ENCODE measurements at places on chromosomes 7 and 10.

GRCh38 chr7:150322833-150323681 lies at the start of the genes ACTR3C and LRRC61:
ACTR3C (minus strand) TSS chr7:150323545; CDS start chr7:150295296, 28,249 bp downstream.
LRRC61 (plus strand) TSS chr7:150323355; CDS start chr7:150336862, 13,507 bp downstream.
- peak within 1 kb of the TSS; percentile 89 for H3K4me3 ChIP-seq
- peaks cover 10% of the 10 kb centered on the region for H3K36me3 ChIP-seq
- no peak for DNase-seq
- H3K27me3 ChIP-seq: peaks cover 15% of the 10 kb centered on the region

- peaks cover 64% of the 10 kb centered on the region for H3K4me1 ChIP-seq
- peaks cover 49% of the 10 kb centered on the region for H3K27me3 ChIP-seq
- H3K27ac ChIP-seq: peak overlapping the region; percentile 74
- peak overlapping the region; percentile 67 for H3K4me3 ChIP-seq
- no peak for DNase-seq
These were observed 5.5 kb downstream of the MCM7 start for GRCh38 chr7:100095704-100096103.

- no peaks in the 10 kb centered on the region for H3K27me3 ChIP-seq
- no peak overlapping the region for H3K4me3 ChIP-seq
- no peak overlapping the region for H3K27ac ChIP-seq
- no peak for DNase-seq
- H3K4me1 ChIP-seq: no peaks in the 10 kb centered on the region
- H3K36me3 ChIP-seq: no peaks in the 10 kb centered on the region
These were observed 78.9 kb downstream of the CHRM2 start for GRCh38 chr7:136947347-136947746.

DNA sequence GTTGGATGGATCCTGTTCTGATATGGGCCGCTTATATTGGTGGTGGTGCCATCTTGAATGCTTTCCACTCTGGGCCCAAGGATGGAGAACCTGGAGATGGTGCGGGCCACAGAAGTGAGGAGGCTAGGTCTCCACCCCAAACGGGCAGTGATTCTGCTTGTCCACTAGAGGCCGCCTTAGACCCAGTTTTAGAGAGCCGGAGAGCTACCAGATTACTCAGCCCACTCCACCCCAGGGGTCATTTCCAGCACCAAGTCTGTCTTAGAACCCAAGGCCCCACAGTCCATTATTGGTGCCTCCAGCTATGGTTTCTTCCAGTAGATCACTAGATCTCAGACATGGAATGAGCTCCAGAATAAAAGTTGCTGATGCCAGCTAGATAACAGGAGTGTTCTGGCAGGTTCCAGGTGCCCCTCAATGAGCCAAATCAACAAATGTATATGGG lies 11.8 kb upstream of the CAMK2G start:
- H3K27ac ChIP-seq: no peak overlapping the region
- H3K4me1 ChIP-seq: peaks cover 15% of the 10 kb centered on the region
- no peak overlapping the region for H3K4me3 ChIP-seq
- peak; percentile 80 for DNase-seq
- H3K36me3 ChIP-seq: no peaks in the 10 kb centered on the region
- H3K27me3 ChIP-seq: peaks cover 2% of the 10 kb centered on the region

- peaks cover 9% of the 10 kb centered on the region for H3K27me3 ChIP-seq
- H3K36me3 ChIP-seq: no peaks in the 10 kb centered on the region
- H3K4me3 ChIP-seq: no peak within 1 kb of the TSS
- peaks cover 10% of the 10 kb centered on the region for H3K4me1 ChIP-seq
- no peak for DNase-seq
- no peak within 1 kb of the TSS for H3K27ac ChIP-seq
These were observed at the start of gene AOC1 for GRCh38 chr7:150852371-150852905. AOC1 (plus strand) TSS chr7:150852517; CDS start chr7:150856471, 3,954 bp downstream.

DNA sequence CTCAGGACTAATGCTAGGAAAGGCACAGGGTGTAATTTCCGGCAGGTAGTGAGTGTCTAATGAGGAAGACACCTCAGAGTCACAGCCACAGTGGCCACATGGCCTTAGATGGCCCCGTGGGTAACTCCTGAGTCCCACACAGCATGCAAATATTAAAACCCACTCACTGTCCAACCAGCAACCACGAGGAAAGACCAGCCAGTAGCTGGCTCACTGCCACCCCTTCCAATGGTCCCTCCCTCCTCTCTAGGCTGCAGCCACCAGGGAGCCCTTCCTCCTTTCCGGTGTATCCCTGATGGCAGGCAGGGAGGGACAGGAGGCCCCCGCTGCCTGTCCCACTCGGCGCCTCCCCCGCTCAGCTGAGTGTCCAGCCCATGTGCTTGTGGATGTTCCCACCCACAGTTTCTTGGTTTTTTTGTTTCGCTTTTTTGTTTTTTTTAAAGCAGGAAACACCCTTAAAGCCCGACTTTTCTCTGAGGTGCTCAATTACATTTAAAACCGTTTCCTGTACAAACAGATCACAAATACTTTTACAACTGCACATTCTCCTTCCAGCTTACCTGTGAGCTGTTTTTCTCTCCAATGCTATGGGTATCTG lies 9.2 kb downstream of the BNIP3 start:
- no peak for DNase-seq
- no peak overlapping the region for H3K27ac ChIP-seq
- H3K27me3 ChIP-seq: peaks cover 2% of the 10 kb centered on the region
- H3K4me3 ChIP-seq: no peak overlapping the region
- H3K4me1 ChIP-seq: peaks cover 8% of the 10 kb centered on the region

DNA sequence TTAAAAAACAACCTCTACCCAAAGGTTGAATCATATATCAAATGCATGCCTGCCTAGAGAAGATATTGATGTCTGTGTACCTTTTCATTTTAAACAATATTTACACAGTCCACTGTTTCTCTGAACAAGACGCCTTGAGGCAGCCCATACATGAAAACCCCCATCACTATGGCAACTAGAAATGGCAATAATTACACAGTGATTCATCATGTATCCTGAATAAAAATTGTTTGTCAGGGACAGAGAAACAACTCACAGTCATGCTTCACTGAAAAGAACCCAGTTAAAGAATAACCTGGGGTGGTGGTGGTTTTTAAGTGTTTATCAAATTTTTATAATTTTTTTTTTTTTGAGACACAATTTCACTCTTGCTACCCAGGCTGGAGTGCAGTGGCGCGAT lies 19.7 kb downstream of the DNAJC12 start:
- no peak overlapping the region for H3K4me3 ChIP-seq
- H3K27ac ChIP-seq: no peak overlapping the region
- DNase-seq: no peak
- peaks cover 7% of the 10 kb centered on the region for H3K4me1 ChIP-seq
- no peaks in the 10 kb centered on the region for H3K36me3 ChIP-seq

- no peak for DNase-seq
- peaks cover 9% of the 10 kb centered on the region for H3K4me1 ChIP-seq
- no peak overlapping the region for H3K4me3 ChIP-seq
- no peaks in the 10 kb centered on the region for H3K36me3 ChIP-seq
- H3K27me3 ChIP-seq: peaks cover 28% of the 10 kb centered on the region
These were observed 9.0 kb downstream of the PTF1A start for GRCh38 chr10:23200997-23201652.

GRCh38 chr10:87702973-87703294 lies 43.3 kb downstream of the PAPSS2 start:
- H3K27ac ChIP-seq: no peak overlapping the region
- DNase-seq: no peak
- no peaks in the 10 kb centered on the region for H3K27me3 ChIP-seq
- H3K4me3 ChIP-seq: no peak overlapping the region
- no peaks in the 10 kb centered on the region for H3K4me1 ChIP-seq

DNA sequence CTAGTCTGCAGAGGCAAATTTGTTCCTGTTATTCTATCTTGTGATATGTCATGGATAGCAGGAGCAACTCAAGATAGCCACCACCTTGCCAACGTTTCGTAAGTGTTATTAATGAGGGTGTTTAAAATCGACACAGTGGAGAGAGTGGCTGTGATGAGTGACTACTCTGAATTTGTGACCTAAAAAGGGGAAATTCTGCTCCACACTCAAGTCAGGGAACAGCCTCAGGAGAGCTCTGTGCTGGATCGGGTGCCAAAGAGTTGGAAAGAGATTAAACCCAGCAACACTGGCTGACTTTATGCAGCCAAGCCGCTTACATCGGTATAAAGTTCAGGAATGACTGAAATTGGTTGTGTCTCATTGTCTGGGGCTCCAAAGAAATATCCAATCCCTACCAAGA lies 9.5 kb downstream of the TACC2 start:
- peaks cover 8% of the 10 kb centered on the region for H3K36me3 ChIP-seq
- no peak overlapping the region for H3K4me3 ChIP-seq

GRCh38 chr7:2807845-2808772 lies 36.0 kb downstream of the GNA12 start:
- peaks cover 48% of the 10 kb centered on the region for H3K4me1 ChIP-seq
- no peak overlapping the region for H3K4me3 ChIP-seq
- H3K27ac ChIP-seq: no peak overlapping the region
- no peak for DNase-seq
- H3K27me3 ChIP-seq: no peaks in the 10 kb centered on the region
- H3K36me3 ChIP-seq: peaks cover 16% of the 10 kb centered on the region

GRCh38 chr7:45420843-45421495 lies 153.2 kb upstream of the ADCY1 start:
- no peak for DNase-seq
- H3K27ac ChIP-seq: no peak overlapping the region
- no peaks in the 10 kb centered on the region for H3K36me3 ChIP-seq
- H3K27me3 ChIP-seq: peaks cover 1% of the 10 kb centered on the region
